NCI-H82 (cell line): ENCODE measurements at places on chromosomes 2 and 18.
A peak's percentile ranks its signal among the peaks of the same experiment; 100 is the strongest.

- DNase-seq, result no peak
Measured at GRCh38 chr18:27750923-27751322, 426.0 kb downstream of the CDH2 start.

DNA sequence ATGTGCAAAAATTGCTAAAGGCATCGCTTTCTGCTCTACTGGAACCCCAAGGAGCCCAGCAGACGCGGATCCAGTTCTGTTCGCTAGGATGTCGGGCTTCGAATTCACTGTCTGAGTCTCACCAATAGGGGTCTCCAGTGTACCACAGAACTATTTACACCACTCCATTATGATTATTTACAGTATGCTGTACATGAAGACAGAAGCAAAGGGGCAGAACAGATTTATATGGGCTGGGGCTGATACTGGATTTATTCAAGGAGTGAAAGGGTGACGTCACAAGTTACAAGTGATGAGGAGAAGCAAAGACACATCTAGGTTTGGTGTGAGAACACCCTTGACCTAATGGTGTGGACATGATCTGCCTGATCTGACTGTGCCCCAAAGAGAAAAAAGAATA, 185.3 kb upstream of the ATP5MC3 start:
- peak; percentile 79 for DNase-seq

DNA sequence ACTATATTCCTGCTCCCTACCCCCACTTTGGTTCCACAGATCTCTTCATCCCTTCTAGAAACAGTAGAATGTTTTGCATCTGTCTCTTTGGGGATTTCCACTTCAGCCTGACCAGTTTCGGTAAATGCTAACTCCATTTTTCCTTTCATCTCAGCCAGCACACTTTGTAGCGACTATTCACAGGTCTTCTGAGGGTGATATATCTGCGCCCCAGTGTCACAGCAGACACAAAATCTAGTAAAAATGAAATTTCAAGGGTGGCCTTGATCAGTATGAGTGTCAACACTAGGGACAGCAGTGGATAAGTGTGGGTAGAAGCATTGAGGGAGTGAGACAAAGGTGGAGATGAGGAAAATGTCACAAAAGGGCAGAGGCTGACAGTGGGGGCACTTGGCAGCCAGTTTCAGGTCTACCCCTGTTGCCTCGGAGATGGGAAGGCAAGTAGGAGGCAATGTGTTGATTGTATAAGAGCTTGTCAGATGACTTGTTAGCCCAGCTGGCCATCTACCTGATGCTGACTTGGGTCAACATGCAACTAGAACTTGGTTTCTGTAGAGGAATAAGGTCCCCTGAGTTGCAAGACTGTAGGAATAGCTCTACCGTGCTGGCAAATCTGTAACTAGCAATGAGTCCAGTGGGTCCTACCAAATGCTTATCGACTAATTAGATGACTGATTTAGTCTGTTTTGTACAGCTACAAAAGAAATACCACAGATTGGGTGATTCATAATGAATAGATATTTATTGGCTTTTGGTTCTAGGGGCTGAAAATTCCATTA, 60.7 kb downstream of the CXCR4 start:
- DNase-seq, result no peak

- no peak for DNase-seq
Measured at GRCh38 chr2:226408141-226408540, 391.5 kb downstream of the IRS1 start.

GRCh38 chr18:27520401-27520800, 335.3 kb upstream of the CHST9 start:
- no peak for DNase-seq

DNA sequence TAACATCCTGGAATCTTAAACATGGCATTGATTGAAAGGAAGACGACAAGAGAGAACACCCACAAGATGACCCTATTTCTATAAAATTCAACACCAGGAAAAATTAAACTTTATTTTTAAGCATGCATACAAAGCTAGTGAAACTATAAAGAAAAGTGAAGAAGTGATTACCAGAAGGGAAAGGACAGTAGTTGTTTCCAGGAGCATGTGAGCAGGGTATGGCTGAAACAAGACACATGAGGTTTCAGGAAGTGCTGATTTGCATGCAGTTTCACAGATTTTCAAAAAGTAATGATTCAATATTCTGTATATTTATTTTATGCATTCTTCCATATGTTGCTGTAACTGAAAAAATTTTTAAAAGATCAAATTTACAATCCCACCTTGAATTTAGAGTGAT, 24.6 kb upstream of the DAW1 start:
- no peak for DNase-seq

GRCh38 chr2:168568476-168569267, 112.6 kb downstream of the CERS6 start:
- no peak for DNase-seq

DNA sequence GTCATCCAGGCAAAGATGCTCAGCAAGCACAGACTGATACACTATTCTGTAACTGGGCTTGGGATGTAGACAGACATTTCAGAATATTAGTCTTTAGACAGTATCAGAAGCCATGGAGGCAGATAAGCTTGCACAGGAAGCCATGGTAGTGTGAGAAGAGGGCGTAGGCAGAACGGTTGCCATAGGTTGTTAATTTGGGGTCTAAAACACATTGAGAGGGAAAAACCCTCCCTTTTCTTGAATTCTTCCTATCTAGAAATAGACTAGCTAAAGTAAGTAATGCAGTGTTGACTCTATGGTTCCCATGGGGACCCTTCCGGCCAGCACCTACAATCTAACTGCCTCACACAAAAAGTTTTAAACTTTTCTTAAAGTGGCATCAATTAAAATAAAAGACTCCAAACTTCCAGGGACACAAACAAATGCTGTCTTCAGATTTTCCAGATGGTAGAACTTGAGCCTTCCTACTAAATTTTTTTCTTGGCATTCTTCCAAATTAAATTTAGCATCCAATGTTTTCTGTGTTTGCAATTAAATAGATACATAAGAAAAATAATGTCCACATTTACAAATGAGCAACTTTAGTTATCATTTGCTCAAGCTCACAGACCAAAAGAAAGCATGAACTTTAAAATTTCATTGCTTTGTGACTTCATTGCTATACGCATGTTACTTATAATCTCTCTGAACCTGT, 1.9 kb downstream of the PRKRA start:
- no peak for DNase-seq

DNA sequence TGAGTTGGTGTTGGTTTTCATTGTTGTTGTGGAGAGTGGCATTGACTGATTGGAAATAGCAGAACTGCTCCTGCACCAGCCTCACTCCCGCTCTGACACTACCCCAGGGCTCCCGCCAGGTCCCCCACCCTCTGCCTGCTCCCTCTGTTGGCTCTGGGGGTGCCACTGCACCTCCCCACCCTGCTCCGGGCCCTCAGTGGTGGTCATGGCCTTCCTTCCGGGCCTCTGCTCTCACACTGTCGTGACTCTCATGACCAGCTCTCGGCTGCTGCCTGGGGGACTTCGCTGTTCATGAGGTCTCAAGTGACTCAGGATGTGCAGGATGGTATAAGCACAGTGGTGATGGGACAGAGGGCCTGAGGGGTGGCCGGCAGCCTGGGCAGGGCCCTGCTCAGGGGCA, 113.2 kb downstream of the MARCHF4 start:
- DNase-seq, result no peak

DNA sequence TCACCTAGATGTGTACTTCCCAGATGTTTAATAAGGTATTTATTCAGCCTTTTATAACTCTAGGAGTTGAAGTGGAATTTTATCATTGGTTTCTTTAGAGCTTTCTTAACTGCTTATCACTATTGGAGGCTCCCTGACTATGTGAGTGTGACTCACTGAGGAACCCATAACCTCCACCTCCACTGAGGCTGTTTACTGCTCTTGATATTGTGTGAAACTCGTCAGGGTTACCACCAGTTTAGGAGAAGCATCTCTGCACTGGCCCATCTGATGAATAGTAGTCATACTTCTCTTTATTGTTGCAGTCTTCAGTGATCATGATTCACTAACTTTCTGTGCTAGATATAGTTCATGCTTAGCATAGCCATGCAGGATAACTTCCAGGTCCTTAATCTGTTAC, 79.6 kb upstream of the UBXN4 start:
- no peak for DNase-seq

DNA sequence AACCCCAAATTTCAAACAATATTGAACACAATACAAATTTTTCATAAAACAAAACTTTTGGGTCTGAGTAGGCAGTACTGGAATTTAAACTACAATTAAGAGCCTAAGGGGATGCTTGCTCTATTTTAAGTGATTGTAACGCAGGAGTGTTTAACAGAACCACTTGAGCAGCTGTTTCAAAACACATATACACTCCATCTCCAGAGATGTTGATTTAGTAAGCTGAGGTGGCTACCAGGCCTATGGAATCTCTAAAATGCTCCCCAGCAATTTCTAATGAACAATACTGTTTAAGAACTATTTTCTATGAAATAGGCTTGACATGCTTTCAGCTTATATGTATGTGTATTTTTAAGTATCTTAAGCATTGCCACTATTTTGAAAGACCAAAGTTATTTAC, 58.5 kb downstream of the SP3 start:
- no peak for DNase-seq

GRCh38 chr2:120761911-120762310, 26.2 kb downstream of the GLI2 start:
- no peak for DNase-seq

DNA sequence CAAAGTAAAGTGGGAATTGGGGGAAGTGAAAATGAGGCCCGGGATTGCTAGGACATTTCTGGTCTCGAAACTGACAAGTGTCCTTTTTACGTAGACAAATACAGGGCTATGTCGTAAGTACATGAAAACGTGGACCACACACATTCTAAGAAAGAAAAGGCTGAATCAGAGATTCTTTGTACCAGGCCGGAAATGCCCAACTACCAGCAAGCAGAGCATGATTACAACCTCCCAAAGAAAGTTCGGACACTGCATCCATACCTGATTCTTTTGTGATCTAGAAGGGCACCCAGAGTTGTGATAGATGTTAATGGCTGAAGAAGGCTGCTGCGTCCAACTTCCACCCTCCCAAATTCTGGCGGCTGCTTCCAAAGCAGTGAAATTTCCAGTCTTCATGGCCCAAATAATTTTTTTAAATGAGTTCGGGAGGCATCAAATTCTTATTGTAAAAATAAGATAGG, 1.7 kb downstream of the RBMS1 start:
- peak; percentile 40 for DNase-seq

DNA sequence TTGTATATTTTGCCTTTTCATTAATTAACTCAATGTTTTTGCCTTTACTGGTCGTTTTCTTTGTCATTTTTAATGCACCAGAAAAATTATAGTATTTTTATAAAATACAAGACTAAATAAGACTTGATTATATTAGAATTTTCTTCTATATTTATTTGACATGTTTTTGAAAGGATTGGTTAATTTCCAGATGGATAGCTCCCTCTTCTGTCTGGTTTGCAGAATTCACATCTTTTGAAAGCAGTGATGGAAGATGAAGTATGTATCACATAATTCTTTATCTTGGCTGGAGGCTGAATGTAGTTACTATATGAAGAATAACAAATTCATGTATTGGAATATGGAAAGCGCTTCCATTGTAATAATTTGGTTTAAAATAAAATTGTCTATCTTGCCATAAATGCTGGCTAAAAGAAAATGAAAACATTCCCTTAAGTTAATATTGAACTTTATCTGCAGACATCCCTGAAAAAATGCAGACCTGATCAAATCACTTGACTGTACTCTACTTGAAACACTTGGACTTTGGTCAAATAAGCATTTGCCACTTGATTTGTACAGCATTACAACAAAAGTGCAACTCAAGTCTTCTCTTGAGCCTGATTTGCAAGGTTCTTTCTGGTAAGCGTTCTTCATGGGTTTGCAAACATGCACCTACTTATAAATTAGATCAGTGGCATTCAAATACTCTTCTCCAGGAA, 86.3 kb upstream of the EFEMP1 start:
- DNase-seq, result peak; percentile 61

GRCh38 chr2:158094487-158095092, 7.1 kb upstream of the UPP2 start:
- peak; percentile 73 for DNase-seq

DNA sequence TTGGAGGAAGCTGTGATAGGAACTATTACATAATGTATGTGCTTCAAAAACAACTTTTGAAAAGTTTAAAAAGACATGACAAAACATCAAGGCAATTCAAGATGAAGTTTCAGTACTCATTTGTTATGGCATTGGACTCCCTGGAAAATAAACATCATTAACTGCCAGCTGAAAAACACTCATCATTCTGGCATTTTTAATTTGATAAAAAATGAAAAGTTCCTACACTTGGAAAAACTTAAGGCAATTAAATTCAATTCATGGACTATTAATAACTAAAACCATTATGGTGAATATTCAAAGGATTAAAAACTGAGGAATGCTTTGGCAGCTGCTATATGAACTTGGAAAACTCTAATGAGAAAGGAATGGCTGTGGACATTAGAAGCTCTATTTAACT, 8.5 kb downstream of the TYW5 start:
- no peak for DNase-seq

DNA sequence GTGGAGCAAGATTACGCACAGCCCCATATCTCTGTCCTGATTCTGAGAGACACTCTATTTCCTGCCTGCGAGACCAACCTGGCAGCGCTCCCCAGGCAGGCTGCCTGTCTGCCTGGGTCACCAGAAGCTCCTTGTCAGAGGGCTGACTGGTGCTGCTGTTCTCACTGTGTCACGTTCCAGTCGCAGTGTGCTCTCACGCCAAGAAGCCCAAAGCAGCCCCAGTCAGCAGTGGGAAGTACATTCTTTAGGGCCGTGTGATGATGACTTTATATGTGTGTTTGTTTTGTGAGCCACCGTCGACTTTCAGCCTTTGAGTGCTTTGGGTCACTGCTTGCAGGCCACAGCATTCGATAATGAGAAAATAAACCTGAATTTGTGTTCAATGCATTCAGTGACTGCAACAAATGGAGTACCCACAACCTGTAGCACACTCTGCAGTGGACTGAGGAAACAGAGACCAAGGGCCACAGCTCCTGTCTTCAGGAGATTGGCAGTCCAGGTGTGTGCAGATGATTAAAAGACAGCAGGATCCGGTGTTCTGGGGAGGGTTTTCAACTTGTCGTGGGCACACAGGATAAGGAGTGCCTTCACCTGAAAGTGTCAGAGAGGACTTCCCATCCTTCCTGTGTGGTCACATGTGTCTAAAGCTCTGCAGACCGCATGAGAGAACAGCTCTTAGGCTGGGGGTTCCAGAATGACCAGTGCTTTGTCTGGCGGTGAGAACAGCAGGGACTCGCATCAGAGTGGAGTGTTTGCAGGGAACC, 4.8 kb downstream of the TNFRSF11A start:
- DNase-seq, result peak; percentile 4

- no peak for DNase-seq
Measured at GRCh38 chr2:233410196-233410760, 56.0 kb downstream of the DGKD start.

DNA sequence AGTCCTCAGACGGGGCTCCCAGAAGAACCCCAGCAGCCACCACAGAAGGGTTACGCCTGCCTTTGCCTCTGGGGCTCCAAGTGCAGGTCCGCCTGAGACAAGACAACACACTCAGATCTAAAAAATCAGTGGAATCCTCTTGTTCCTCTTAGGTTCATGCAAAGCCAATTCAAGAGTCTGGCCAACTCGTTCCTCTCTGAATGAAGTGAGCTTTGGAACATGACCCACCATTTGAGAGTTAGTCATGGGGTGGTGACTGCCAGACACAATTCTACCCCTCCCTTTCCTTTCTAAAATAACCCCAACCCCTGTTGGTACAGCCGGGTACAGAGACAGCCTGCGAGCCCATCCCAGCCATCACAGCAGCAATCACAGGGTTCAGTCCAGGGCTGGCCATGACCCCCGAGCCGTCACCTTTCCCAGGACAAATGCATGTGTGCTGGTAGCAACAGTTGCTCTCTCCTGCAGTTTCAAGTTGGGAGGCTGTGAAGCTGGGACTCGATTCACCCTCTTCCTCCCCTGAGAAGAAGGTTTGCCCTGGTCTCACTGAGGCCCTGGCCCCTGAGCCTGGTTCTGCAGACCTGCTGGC, 183.1 kb upstream of the SH3BP4 start:
- DNase-seq, result no peak

GRCh38 chr18:36947820-36948348, 119.0 kb downstream of the KIAA1328 start:
- no peak for DNase-seq
